Right kidney (tissue), 9 donors: ENCODE measurements at places on chromosomes 1 and 21.
A peak's percentile ranks its signal among the peaks of the same experiment; 100 is the strongest.

DNA sequence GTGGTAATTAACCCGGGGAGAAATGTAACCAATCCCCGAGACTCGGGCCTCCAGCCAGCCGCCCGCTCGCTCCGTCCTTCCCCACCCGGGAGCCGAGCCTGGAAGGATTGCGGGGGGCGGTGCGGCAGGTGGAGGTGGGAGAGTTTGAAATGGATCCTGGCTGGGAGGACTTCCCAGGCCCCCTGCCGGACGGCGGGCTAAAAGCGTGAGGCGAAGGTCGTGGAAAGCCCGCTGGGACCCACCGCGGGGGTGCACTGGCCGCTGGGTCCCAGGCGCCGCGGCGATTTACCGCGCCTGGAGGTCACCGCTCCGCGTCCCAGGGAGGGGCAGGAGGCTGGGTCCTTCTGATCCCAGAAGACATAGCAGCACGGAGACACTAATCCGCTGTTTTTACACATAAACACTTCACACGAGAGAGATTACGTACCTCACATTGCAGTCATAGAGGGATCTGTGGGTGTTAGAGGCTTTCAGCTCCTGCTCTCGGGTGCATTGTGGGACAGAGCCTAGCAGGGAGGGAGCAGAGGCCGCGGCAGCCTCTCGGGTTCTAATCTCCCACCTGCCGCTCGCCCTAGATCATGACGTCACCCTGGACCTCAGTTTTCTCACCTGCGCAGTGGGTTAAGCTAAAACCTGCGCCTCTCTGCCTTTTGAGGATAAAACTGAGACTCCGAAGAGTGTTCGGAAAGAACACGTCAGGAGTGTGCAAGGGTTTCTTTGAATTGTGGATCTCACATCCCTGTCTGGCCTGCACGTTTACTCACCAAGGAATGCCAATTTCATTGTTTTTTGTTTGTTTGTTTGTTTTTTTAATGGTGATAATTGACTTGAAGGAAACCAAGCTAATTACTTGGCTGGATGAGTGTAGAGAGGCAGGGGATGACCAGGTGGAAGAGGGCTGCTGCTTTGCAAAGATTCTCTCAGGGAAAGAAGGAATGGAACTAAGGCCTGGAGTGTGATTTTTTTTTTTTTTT, 17.1 kb upstream of the TMEM9 start:
- DNase-seq = peak; percentile 94

- no peak for DNase-seq
Measured at GRCh38 chr21:33296156-33296555, 28.6 kb upstream of the IFNAR1 start.

- DNase-seq = peak; percentile 1
Measured at GRCh38 chr1:104765085-104765484, 1015.4 kb downstream of the AMY1C start.

DNA sequence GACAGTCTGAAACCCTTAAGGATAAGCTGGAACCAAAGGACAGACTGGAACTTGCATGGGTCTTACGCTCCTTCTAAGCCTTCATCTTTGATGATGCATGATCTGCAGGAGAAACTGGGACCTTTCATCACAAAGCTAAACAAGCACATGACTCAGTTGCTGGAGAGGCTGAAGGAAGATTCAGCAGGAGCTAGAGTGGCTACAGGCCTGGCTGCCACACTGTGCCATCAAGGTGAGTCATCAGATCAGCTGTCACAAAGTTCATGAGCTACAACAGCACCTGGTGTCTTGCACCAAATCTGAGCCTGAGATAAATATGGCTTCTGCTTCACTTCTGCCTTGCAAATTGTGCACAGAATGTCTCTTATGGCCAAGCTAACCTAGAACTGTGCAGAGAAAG, 95.5 kb upstream of the MARK1 start:
- no peak for DNase-seq

DNA sequence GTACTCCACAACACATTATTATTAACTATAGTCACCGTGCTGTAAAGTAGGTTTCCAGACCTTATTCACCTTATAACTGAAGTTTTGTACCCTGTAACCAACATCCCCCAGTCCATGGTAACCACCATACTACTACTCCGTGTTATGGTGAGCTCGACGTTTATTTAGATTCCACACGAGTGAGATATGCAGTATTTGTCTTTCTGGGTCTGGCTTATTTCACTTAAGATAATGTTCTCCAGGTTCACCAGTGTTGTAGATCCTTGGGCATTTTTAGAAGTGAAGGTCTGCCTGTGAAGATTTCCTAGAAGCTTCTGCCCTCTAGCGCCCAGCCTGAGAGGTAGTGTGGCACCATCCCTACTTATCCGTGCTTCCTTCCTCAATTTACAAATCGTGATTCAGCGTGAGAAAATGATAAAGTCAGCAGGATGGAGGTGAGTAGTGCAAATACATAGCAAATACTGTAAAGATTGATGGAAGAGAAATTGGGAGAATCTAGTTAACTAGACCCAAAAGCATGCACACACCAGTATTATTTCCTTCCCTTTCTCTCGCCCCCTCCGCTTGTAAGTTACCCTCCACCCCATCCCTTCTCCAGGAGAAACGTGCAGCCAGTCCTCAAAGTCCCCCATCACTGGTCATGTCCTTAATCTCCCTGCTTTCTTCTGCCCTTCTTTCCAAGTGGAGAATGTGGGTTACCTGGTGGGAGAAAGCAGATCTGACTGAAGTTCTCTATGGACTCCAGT, 36.0 kb upstream of the DISC1 start:
- DNase-seq = no peak

- no peak for DNase-seq
Measured at GRCh38 chr1:6638226-6638625, 13.6 kb downstream of the THAP3 start.

DNA sequence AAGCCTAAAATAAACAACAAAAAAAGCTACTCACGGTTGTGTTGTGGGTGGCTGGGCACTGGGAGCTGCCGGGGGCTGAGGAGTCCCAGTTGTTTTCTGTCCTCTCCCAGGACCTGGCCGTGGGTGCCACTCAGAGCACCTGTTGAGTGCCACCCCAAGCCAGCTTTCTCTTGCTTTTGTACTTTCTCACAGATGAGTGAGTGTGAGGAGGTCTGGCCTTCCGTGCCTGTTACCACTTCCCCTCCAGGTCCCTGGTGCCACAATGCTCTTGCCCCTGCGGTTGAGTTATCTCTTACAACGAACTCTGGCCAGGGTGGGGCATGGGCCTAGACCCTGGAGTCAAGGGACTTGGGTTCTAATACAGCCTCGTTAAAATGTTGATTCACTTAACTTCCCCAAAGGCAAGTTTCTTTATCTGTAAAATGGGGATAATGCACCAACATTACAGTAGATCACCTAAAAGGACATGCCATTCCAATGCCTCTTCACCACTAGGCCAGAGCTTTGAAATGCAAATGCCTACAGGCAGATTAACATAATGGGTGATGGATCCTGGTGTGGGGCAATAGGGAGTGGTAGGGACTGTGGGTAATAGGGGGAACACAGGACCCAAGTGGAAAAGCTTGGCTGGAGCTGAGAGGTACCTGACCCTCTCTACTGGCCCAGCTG, at the start of gene CNR2:
Gene CNR2 (minus strand): TSS at position 151 of the 669 bp plus-strand sequence. CDS start 37,745 bp downstream, outside the sequence.
- no peak for DNase-seq

GRCh38 chr1:154557939-154558719, at the start of gene UBE2Q1:
TSS of gene UBE2Q1 (minus strand) at chr1:154558662. CDS start at chr1:154558553, 109 bp downstream.
- peak; percentile 28 for DNase-seq

GRCh38 chr1:44806025-44806703, 987 bp downstream of the DYNLT4 start:
- no peak for DNase-seq

DNA sequence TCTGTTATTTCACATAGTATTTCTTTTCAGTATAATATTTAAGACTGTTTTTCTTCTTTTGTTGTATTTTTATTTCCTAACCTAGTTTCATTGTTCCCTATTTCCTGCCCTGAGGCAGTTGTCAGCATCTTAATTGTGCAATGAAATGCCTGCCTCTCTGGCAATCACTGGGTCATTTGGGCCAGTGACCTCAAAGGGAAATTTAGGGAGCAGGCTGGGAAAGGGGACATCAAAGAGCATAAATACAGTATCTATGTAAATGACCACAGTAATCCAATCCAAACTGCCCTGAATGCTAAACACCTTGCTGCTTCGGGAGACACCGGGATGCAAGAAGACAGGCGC, 147.8 kb downstream of the TLR5 start:
- no peak for DNase-seq

DNA sequence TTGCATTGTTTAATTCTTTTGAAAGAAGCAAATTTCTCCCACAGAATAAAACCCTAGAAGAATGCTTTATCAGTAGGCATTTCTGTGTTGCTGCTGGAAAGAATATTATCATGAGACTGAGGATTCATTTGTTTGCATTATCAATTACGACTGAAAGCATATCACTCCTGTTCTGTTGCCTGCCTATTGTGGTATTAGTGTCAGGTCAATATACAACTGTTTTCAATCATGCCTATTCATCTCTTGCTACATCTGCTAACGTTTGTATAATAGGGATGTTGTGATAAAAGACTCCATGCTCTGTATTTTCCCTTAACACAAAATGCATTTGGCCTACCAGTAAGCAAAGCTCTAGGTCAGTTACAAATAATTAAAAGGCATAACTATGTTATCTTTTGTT, 221.5 kb downstream of the PTPRC start:
- DNase-seq = no peak

GRCh38 chr1:245197121-245197520, 42.3 kb downstream of the KIF26B start:
- no peak for DNase-seq

- DNase-seq = no peak
Measured at GRCh38 chr1:115531631-115532264, 110.0 kb upstream of the VANGL1 start.

DNA sequence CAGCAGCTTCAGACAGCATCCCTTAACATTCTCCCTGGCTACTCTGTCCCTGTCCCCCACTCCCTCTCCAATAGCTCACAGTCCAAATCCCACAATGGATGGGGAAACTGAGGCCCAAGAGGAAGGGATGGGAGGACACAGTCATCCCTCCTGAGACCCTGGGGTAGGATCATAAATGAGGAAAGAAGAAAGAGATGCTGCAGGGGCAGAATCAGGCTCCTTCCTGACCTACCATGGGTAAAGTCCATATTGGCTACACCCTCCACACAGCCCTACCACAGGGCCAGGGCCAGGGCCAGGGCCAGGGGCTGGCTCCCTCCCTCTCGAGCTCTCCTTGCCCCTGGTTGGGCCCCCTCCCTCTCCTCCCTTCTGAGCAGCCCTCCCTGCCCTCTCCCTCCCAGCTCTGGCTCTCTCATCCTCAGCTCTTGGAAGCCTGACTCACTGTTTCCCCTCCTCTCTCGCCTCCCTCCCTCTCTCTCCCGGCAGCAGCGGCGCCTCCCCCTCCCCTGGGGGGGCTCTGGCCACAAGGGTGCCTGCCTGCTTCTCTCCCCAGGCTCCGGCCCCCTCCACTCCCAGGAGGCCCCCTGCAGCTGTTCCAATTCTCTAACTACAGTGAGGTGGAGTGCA, 4.9 kb downstream of the AHDC1 start:
- peak; percentile 36 for DNase-seq

- no peak for DNase-seq
Measured at GRCh38 chr1:42456754-42457089, 379 bp downstream of the PPCS start.
